Fibroblast of skin of back (primary cell): ENCODE measurements at places on chromosomes 12 and 14.
A peak's percentile ranks its signal among the peaks of the same experiment; 100 is the strongest.

DNA sequence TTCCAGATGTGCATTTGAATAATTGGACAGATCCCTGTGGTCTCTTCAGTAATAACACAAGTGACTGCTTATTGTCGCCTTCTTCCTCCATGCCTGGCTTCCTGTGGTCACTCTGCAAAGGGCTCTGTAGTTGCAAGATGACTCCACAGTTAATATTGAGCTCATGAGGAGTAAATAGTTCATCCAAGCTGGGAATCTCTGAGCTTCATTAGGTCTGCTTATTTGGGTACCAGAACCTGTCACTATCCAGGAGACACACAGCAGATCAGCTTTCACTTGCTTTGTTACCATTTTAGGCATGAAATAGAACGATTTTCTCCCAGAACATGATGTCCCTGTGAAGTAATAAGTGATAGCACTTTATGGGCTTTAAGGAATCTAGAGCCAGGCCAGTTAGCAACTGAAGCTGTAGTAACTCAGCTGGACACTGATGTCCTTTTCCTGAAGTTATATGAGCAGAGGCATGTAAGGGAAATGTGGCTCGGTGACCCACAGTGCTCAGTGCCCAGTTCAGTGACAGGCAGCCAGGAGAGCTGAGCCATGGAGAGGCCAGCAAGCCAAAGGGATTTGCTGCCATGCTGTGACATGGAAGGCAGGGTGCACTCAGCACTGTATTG, 50.1 kb downstream of the CRADD start:
- DNase-seq = no peak

DNA sequence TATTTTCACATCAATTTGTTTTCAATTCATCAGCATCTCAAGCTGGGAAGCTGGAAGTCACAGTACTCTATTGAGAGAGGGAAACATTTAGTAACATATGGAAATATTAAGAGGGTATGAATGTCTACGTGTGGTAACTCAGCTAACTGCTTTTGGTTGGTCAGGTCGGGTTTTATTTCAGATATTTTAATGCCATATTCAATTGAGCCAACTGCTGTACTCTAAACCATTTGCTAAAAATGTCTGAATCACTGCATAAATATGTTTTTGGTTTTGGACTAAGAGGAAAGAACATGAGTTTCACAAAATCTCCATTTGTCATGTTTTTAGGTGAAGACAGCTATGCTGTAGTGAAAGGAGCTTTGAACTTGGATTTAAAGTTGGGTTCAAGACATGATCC, 18.9 kb upstream of the PPFIBP1 start:
- DNase-seq = peak; percentile 87

DNA sequence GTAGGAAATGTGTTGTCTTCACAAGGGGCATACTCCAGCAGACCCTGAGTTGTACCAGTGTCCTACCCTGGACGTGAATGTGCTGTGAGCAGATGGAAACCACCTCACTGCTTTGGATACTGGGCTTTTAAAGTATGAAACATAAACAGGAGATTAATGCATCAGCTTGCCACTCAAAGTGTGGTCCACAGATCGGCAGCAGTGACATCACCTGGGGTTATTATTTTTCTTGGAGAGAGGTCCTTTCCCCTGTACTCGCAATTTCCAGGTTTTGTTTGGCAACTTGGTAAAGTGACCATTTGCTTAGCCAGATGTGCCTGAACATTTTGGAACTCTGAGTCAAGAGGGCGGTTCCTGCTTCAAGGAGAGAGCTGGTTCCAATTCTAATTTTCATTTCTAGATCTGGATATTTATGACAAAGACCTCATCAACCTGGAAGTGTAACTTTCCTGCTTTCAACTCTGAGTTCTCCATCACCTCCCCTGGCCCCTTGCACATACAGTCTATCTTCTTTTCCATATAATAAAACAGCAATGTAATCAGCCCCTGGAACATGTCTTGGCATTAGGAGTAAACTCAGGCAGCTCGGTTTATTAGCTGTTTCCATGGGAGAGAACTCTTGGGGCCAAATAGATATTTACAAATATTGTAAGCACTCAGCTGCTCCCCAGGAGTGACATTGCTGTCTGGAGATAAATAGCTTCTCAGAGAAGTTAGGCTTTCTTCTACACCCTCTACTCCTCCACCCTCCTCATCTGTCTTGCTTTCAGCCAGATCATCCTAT, 237.0 kb upstream of the TBX3 start:
- no peak for DNase-seq

GRCh38 chr12:59429766-59430165, 166.1 kb upstream of the SLC16A7 start:
- DNase-seq = peak; percentile 52

DNA sequence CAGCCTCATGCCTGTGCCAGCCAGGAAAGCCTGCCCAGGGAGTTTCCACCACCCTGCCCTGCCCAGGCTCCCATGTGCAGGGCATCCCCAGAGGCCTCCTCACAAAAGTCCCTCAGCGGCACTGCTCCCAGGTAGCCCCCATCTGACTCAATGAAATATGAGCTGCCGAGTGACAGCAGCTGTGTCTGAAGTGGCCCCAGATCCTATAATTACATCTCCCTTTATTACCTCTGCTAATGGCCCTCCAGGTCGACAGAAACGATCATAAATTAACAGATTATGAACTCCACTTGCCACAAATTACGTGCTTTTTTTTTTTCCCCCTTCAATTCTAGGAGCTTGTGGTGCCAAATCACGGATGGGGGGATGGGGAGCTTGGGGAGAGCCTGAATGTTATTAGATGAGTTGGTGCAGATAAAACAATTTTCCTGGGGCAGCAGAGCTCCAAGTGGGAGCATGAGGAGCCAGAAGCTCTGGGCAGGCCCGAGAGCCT, 110.4 kb downstream of the ESRRB start:
- no peak for DNase-seq

DNA sequence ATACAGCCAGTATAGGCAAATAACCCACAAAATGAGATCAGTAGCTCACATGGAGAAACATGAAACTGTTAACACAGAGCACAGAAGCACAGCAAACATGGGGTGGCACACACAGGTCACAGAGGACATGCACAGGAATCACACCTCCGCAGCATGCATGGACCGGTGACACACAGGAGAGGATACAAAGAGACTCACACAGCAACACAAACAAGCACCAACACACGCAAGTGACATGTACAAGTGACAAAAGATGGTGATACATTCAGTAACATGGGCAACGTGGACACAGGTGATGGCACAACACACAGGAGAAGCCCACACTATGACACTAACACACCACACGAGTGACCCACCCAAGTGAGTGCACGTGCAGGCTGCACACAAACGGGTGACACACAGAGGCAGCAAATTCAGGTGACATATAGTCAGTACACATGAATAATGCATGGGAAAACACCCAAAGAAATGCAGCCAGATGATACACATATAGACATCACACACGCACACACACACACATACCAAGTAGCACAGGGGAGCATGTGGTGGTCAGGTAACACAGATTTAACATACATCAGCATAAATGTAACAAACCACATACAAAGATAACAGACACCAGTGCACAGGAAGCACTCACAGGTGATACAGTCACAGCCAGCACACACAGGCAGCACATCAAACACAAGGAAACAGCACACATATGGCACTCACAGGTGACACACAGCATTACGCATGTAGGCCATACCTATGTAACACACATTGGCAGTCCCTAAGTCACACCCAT, 216.0 kb upstream of the SFSWAP start:
- DNase-seq = no peak

DNA sequence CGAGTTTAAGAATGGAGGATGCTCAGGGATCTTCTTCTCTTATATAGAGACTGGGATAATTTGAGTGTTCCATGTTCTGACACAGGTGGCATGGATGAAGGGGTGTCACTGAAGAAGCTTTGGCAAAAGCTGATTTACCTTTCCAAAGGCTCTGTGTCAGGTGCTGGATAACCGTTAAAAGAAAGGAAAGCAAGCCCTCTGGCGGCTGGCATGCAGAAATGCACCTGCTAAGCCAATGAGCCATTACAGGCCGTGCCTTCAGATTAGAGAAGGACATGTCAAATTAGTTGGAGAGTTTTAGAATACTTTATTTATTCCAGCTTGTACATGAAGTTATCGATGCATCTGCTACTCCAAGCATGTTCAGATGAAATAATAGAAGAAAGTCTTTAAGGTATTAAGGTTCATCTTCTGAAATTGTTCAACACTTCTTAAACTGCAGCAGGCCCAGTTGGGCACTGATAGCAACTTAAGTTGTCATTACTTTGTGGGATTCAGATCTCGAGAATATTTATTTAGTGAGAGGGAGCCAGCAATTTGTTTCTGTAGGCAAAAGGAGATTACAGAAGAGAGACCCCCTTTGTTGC, 678.2 kb downstream of the NRXN3 start:
- DNase-seq = peak; percentile 33

- no peak for DNase-seq
These were observed 31.2 kb downstream of the FBXO21 start for GRCh38 chr12:117158911-117159553.

DNA sequence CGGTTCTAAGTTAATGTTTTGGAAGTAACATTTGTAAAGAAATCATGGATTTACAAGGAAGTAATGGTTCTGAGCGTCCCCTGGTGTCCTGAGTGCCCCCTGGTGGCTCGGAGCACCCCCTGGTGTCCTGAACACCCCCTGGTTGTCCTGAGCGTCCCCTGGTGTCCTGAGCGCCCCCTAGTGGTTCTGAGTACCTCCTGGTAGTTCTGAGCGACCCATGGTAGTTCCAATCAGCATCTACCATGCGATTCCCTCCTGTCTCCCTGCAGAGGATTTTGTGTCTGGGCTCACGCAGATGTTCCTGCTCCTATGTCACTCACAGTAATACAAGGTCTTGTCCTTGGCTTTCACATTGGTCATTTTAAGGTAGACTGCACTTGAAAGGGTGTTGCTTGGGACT, 1352.9 kb downstream of the TMEM121 start:
- DNase-seq = peak; percentile 1

DNA sequence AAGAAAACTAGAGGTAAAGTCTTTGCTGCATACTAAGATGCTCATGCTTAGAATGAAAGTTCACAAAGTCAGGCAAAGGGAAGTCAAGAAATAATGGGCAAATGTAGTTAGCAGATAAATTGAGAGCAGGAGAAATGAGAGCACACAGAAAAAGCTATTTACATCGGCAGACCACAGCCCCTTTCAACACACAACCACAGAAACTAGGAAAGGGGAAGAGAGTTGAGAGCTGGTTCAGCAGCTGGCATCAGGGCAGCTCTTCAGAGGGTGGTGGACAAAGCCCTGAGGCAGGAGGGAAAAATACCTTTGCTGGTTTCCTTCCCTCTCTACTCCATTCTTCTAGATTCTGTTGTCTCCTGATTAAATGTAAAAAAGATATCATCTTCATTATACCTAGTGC, 95.4 kb upstream of the ANO4 start:
- DNase-seq = no peak

DNA sequence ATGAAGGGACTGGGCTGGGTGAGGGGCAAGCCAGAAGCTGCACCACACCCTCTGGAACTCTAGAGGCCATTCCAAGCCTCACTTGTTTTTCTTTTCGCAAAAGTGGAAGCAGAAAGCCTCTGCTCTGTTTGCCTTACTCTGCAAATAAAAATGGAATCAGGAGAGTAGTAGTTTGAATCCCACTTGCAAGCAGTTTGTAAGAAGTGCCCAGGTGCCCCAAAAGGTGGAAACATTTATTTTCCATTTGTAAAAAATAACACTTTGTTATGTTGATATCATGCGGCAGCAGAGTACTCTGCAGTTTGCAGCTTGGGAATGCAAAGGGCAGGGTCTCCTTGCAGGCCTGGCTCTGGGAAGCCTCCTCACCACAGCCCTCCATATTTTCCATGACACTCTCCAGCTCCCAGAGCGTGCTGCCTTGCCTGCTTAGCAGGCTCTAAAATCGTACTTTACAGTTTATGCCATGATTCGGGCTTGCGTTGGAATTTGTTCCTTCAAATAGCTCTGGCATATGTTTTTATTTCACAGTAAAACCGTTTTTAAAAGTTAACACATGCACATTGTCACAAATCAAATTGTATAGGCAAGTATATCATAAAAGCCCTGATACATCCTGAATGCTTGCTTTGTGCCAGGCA, 20.0 kb downstream of the TUNAR start:
- no peak for DNase-seq

- DNase-seq = no peak
These were observed 417.6 kb downstream of the NOVA1 start for GRCh38 chr14:26180221-26180620.

DNA sequence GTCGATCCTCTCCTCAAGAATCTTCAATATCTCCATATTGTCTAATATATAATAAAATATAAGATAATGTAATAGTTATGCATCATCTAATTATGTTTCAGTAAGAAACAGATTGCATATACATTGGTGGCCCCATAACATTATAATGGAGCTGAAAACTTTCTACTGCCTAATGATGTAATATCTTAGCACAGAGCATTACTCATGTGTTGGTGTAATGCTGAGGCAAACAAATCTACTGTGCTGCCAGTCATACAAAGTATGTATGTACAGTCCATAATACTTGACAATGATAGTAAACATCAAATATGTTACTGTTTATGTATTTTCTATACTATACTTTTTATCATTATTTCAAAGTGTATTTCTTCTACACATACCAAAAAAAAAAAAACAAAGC, 128.7 kb downstream of the CPNE8 start:
- no peak for DNase-seq
